ENCODE measurements at places on chromosomes 3 and 15.
A peak's percentile ranks its signal among the peaks of the same experiment; 100 is the strongest.

GRCh38 chr15:84598250-84598649 is 2.6 kb upstream of the ZSCAN2 start:
- no peak for DNase-seq

GRCh38 chr3:14201940-14202684 is 23.5 kb downstream of the LSM3 start:
- DNase-seq: no peak

GRCh38 chr3:22685597-22685996 is 517.5 kb upstream of the UBE2E2 start:
- no peak for DNase-seq

- DNase-seq: no peak
Observed at GRCh38 chr3:68819361-68819760, 113.0 kb downstream of the TAFA4 start.

GRCh38 chr3:171132873-171133272 is 106.4 kb upstream of the SLC2A2 start:
- no peak for DNase-seq

GRCh38 chr3:158742871-158743663 is 10.8 kb upstream of the RARRES1 start:
- no peak for DNase-seq

GRCh38 chr3:151330899-151331298 is 1.6 kb upstream of the P2RY13 start:
- no peak for DNase-seq

- peak; percentile 79 for DNase-seq
Observed at GRCh38 chr3:128011140-128011539, 41.1 kb upstream of the SEC61A1 start.

DNA sequence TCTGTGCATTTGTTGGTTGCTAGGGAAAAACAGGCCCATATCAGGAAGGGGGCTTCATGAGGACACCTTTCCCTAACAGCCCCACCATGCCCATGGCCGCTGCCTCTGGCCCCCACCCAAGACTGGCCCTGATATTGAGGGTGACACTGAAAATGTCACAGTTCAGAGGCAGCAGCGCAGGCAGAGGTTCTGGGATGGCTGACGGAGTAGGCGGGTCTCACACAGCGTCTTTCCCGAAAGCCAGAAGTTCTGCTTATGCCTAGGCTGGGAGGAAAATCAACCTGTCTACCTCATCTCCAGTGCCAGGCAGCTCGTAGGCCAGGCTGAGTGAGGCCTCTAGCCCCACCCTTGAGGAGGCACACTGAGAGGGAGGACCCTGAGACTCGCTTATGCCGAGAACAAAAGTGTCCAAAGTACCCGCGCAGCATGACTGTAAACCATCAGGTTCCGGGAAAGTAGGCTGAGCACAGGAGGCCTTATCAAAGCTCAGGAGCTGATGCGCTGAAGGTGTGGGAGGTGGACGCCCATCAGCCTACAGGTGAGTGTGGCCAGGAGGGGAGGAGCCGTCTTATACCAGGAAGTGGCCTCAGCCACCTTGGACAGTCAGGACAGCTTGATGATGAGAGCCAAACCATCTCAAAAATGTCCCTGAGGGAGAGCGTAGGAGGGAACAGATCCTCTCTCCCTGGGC is 27.5 kb downstream of the GRAMD2A start:
- no peak for DNase-seq

GRCh38 chr3:160830796-160831195 is 74.8 kb downstream of the PPM1L start:
- no peak for DNase-seq

GRCh38 chr15:39833515-39833981 is 50.9 kb upstream of the FSIP1 start:
- DNase-seq: no peak

- DNase-seq: peak; percentile 60
Observed at GRCh38 chr15:41603941-41604911, 45.2 kb downstream of the TYRO3 start.

DNA sequence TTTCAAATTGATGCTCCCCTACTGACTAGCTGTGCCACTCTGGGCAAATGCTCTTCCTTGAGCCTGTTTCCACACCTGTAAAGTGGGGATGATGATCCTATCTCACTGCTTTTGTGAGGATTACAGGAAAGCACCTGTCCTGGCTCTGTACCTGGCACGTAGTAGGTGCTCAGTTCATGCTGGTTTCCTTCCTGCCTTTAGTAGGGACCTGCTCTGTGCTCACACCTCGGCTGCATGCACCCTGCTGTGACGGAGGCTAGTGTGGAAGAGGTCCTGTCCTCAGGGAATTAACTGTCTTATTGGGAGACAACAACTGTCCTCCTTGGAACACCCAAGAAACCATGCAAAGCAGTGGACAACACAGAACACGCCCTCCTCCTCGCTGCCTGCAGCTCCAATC is 61.8 kb downstream of the RPL39L start:
- no peak for DNase-seq

DNA sequence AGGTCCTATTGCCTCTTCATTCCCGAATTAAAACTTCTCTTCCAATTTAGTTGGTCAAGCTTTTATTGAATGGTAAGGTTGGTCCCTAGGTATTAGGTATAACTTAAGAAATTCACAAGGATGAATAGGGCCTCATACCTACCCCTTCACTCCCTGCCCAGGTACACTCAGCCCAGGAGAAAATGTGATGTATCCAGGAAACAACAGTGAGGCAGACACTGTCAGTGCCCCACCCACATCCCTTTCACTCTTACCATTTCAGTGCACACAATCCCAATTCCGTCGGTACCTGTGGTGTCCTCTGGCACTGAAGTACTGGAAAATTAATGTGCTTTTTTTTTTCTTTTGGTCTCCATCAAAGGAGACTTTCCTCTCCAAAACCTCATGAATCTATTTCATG is 10.5 kb upstream of the C3orf49 start:
- DNase-seq: no peak

DNA sequence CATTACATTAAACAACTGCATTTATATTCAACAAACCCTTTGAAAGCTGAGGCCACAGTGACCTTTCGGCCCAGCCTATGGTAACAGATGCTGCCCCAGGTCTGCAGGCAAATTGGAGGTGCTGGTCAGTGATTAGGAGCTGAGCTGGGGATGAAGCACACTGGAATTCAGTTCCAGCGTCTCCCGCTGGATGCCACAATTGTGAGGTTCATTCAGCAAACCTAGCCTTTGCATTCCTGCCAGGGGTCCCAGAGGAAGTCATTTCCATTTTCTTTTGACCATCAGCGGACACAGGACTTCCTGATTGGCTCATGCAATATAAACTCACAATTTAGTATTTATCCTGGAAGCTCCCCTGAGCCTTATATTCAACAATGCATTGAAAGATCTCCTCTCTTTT is 89.5 kb downstream of the IL20RB start:
- DNase-seq: no peak

GRCh38 chr15:29854413-29854812 is 32.1 kb upstream of the TJP1 start:
- no peak for DNase-seq

DNA sequence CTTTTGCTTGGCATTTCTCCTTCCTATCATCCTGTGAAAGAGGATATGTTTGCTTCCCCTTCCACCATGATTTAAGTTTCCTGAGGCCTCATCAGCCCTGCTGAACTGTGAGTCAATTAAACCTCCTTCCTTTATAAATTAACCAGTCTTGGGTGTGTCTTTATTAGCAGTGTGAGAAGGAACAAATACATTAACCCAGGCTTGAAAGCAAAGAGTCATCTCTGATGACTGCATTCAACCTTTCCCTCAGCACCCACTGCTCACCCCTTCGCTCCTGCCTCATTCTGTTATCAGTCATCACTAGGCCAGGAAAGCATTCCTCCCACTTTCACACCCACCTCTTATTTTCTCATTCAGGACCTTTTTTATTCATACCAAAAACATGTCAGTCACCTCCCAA is 59.6 kb upstream of the CASR start:
- no peak for DNase-seq

DNA sequence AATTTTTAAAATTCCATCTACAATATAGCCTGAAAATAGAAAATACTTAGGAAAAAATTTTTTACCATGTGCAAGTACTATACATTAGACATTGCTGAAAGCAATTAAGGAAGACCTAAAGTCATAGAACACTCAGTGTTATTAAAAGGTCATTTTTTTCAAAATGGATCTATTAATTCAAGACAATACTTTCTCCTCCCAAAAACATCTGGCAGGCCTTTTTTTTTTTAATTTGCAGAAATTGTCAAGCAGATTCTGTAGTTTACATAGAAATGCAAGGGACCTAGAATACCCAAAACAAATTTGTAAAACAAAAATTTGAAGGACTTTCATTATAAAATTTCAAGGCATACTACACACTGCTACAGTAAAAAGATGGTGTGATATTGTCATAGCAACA is 238.4 kb upstream of the VEPH1 start:
- no peak for DNase-seq

DNA sequence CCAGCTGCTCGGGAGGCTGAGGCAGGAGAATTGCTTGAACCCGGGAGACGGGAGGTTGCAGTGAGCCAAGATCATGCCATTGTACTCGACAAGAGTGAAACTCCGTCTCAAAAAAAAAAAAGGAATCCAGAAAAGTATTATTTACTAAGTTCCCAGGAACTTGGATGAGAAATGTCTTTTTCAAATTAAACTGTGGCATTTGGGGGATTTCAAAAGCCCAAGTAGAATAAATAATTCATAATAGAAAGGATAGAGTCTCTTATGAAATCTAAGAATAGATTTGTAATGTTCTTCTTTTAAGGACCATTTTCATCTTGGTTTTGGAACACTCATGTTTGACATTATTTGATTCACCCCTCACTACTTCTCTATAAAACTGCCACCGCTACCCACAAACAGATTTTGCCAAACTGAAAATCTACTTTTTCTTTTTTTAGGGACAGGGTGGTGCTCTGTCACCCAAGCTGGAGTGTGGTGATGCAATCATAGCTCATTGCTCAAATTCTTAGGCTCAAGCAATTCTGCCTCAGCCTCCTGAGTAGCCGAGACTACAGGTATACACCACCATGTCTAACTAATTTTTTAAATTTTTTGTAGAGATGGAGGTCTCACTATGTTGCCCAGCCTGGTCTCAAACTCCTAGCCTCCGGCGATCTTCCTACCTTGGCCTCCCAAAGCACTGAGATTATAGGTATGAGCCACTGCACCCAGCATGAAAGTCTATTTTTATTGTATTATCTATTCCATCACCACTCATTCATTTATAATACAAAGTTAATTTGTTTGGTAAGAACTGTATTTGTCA is 99.3 kb downstream of the SENP2 start:
- DNase-seq: no peak

DNA sequence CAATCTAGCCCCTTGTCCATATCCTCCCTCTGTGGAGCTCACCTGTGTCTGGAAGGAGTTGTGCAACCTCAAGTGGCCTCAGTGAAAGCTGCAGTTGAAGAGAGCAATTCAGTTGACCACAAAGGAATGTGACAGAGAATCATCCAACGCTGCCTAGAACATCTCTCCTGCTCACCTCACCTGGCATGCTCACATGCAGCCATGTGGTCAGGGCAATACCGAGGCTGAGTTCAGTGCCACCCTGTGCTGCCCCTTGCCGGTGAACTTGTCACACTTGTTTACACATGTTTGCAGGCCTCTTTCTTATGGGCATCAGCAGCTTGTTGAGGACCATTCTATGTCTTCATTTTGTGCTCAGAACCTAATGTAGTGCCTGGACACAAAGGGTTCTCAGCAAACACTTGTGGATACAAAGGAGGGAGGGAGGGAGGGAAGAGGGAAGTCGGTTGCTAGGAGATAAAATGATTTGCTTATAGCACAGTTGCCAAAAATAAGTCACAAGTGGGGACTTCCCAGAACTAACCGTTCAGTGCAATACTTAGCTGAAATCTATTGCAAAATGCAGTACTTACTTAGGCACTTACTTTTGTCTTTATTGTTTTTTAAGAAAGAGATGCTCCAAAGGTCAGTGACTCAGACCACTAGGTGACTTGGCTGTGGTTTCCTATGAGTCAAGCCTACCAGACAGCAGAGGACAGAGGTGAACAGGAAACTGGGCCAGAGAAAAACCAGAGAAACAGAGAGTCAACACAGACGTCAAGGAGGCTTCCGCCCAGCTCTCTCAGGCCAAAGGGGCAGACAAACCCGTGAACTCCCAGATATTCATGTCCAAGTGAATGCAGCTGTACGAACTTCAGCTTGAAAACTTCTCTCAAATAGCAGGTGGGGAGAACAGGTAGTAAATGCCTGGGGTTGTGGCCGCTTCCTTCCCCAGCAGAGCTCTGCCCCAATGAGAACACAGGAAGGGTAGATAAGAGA is 227.8 kb upstream of the CTNNB1 start:
- no peak for DNase-seq

- no peak for DNase-seq
Observed at GRCh38 chr3:5162102-5162501, 25.4 kb upstream of the EDEM1 start.

DNA sequence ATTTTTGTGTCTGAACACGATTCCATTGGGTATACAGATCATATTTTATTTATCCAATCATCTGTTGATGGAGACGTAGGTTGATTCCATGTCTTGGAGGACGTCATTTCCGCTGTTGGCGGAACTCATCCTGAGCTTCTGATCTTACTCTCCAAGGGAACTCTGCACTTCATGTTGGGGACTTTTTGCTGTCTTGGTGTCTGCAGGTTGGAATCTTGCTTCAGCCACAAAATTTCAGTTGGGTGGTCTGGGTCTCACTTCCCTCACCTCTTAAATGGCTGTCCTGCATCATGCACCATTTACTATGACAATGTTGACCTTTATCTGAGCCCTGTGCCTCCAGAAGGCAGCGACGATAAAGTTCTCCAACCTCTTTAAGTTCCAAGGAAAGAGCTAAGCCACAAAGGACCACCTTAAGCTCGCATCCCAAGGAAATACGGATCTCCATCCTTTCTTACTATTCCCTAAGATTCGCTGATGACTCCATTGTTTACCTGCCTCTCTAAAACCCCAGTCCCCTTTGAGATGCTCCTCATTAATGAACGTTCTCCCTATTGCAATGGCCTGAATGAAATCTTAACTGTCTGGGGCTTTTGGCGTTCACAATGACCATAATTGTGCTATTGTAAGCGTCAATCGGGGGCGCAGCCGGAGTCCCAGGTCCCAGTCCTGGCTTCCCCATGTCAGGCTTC is 23.1 kb upstream of the RNU6-1 start:
- no peak for DNase-seq

DNA sequence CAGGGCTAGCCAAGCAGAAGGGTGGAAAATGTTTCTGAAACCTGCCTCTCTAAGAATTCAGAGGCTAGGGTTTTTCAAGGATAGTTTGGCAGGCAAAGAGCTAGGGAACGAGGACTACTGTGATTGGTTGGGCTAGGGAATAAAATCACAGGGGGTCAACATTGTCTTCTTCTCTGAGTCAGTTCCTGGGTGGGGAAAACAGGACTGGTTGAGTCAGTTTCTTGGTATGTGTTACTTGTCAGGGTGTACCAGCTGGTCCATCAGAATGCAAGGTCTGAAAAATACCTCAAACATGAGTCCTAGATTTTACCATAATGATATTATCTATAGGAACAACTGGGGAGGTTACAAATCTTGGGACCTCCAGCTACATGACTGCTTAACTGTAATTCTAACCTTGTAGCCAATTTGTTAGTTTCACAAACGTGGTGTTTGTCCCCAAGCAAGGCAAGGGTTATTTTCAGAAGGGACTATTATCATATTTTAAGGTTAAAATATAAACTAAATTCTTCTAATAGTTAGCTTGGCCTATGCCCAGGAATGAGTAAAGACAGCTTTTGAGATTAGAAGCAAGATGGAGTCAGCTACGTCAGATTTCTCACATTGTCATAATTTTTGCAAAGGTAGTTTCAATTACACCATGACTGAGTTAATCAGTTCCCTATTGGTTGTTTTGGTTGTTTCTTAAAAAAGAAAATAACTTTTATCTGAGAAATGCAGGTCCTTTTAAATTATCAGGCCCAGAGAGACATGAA is 231.5 kb downstream of the ALCAM start:
- DNase-seq: no peak
